ENCODE measurements at places on chromosomes 1 and 21.

- DNase-seq = no peak
These were observed 149.7 kb downstream of the PGBD5 start for GRCh38 chr1:230276401-230276800.

GRCh38 chr1:201560328-201561194 lies 21.6 kb downstream of the NAV1 start:
- DNase-seq = no peak

DNA sequence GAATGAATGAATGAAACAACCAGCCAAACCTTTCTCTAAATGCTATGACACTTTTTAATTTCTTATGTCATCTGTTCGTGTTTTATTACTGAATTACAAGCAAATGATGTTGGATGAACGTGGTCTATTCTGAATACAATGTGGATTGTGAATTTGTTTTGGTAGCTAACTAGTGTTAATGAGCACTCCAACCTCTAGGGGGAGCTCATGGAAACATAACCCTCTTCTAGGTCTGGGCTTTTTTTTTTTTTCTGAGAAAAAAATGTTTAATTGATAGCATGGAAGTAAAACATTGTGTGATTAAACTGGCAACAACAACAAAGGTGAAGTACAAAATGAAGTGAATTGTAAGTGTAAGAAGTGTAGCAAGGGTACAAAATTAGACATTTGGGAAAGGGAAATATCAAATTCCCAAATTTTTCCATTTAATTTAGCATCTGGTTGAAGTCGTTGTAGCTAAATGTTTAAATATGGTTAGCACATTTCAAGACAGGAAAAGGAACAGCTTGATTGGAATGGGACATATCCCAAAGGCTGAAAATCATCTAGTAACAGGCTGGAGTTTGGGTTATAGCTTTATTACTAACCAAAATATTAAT lies 42.6 kb upstream of the PTGS2 start:
- peak; percentile 63 for DNase-seq

DNA sequence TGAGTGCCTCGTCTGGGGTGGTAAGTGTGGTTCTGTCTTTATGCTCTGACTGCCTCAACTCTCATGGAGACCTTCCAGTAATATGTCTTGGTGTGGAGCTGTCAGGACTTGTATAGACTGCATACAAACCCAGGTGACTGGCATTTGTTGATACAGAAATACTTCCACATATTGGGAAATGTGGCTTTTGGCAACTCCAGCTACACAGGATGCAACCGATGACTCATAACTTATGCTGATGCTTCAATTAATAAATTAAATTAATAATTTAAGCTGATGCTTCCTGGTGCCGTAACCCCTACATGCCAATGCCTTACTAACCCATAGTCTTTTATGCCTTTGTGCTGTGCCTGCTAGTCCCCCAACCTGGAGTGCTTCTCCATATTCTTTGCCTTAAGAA lies 72.3 kb upstream of the ARTN start:
- DNase-seq = no peak

GRCh38 chr1:41730806-41731205 lies 187.9 kb downstream of the HIVEP3 start:
- DNase-seq = no peak

- DNase-seq = no peak
These were observed 17.5 kb downstream of the RSPH1 start for GRCh38 chr21:42478504-42478903.

DNA sequence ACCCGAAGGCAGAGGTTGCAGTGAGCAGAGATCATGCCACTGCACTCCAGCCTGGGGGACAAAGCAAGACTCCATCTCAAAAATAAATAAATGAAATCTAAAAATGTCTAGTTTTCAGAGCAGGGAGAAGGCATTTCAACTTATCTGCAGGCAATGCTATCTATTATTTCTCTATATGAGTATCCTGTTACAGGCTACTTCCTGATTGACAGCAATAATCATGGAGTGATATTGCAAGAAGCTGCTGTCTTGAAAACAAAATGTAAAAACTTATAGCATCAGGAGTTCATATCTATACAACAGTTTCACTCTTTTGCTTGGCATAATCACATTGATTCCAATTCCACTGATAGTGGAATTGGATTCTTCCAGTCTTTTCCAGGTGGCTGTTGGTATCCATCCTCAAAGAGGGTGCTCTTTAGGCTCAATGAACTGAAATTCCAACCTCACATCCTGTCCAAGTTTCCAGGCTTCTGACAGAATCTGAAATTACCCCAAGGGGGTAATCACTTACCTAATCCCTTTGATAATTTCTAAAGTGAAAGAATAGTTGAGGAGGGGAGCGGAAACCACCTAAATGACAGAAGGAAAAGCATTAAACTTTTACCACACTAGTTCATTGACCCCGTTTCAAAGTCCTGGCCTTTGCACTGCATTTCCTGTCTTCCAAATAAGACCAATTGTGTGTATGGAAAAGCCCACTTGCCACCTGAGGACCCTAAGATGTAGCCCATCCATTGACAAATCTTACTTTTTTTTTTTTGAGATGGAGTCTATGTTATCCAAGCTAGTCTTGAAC lies 107.6 kb downstream of the GLUL start:
- no peak for DNase-seq

Measured in activated CD4-positive, alpha-beta T cell treated with anti-CD3 and anti-CD28 coated beads, Interleukin-2, Interleukin-6, amounts not matched to agents 100 ng/mL and 50 ng/mL, durations not matched to agents 16 hours and 8 hours (primary cell).